ENCODE measurements at places on chromosomes 6 and 20.

DNA sequence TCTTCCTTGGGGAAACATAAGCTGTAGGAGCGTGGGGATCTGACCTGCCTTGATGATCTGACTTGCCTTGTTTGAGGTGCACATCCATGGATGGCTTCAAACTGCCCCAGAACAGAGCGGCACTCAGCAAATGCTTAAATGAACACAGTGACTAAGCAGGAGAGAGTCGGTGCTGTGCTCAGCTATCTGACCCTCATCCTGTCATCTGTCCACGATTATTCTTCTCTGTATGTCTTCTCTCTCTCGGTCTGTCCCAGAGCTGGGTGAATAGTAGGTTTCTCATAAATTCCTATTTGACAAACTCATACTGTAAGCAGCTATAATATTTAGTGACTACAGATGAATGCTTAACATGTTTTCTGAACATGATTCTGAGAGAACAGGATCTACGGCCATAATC is 37.3 kb downstream of the TRAM2 start:
- no peak for DNase-seq

- no peak for DNase-seq
Measured at GRCh38 chr20:62354031-62354808, 12.9 kb downstream of the LAMA5 start.

- DNase-seq = no peak
Measured at GRCh38 chr6:3501826-3502500, 45.1 kb upstream of the SLC22A23 start.

DNA sequence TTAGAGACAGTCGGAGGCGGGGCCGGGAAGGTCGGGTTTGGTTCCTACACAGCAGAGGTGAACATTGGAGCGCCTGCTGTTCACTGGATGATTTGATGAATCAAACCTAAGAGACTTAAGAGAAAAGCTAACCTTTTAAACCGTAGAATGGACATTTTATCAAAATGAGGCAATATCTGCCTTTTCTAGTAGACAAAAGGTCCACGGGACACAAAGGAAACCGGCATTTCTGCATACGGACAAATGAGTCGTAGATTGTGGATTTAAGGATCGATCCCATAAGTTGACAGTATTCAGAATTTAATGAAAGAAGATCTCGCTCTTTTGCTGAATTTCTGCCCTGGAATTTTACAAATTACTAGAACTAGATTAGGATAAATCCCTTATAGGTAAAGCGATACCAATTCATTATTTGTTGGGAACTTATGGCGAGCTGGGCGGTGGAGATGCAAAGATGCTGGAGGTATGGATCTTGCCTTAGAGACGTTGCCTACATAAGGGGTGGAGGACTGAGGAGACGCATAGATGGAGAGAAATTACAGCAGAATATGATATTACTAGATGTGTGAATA is 400 bp downstream of the PAK1IP1 start:
- no peak for DNase-seq

DNA sequence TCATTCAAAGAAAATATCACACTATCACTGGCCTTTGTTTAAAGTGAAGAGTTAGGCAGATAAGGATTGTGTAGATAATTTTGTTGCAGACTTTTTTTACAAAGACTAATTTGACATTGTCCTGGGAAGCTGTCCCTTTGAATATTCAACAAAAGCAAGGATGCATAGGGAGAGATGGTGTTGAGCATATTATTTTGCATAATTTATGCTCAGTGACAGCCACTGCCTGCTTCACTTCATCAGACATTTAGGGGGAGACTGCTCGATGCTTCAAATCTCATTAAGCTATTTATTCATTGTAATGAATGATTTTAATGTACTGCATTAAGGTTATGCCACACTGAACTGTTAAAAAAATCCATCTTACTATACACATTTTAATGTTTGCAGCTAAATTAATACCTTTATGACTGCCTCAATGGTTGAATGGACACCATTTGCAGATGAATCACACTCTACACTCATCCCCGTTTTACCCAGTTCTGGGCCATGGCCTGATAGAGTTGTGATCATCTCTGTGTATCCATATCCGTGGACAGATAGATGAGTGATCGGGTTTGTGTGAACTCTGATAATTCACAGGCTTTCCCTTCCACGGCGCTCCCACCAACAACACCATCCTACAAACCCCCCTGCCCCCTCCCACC is 128.0 kb downstream of the CDH4 start:
- DNase-seq = no peak

Measured in HL-60 (cell line).